ENCODE measurements at places on chromosomes 2 and 18.

DNA sequence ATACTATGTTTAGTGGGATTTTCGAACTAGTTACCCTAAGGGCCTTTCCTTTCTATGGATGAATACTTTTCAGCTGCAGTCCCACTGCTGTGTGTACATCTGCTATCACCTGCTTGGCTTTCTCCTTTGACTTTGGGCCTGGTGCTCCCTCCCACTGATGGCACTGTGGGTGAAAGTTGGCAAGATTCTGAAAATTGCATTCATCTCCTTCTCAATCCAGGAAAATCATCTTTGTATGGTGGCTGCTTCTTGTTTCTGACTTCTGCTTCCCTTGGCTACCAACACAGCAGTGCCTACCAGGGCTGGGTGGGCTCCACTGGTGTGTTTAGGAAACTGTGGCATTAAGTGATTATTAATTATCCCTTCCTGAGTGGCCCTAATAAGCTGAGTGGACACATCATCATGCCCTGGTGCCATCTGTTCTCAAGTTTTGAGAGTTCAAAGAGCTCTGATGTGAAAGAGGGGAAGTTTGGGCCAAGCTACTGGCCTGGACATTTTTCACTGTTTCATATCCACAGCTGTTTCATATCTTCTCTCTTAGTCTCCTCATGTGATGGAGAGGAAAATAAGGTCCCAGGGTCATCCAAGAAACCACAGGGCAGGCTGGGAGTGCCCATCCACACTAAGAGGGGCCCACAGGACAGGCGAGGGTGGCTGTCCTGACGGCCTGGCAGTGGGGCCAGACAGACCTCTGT, 16.7 kb downstream of the HK2 start:
- no peak for DNase-seq

- DNase-seq: no peak
These were observed 117.7 kb downstream of the EN1 start for GRCh38 chr2:118729760-118730159.

DNA sequence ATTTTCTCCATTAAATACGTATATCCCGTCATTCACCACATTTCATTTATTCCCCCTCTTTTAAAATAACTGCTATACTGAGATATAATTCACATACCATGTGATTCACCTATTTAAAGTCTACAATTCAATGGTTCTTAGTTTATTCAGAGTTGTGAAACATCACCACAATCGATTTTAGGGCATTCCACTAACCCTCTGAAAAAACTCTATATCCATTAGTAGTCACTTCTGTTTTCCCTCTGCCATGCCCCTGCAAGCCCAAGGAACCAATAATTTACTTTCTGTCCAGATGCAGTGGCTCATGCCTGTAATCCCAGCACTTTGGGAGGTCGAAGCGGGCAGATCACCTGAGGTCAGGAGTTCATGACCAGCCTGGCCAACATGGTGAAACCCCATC, 95.5 kb upstream of the FZD5 start:
- DNase-seq: no peak

DNA sequence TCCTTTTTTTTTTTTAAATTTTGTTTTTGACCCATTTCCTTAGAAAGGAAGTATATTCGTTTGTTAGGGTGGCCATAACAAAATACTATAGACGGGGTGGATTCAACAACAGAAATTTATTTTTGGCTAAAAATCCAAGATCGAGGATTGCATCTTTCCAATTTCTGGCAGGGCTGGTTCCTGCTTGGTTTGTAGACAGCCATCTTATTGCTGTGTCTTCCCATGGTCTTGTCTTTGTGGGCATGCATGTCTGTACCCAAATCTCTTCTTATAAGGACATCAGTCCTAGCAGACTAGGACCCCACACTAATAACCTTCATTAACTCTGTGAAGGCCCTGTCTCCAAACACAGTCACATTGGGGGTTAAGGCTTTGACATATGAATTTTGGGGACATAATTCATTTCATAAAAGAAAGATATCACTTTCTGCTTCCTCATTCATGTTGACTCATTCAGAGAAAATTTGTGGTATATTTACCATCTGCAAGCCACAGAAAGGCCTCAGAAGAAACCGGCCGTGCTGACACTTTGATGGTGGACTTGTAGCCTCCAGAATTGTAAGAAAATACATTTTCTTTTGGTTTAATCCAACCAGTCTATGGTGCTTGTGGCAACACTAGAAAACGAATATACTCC, 262.1 kb downstream of the LPIN1 start:
- DNase-seq: no peak

- DNase-seq: no peak
These were observed 68.8 kb upstream of the ZNF397 start for GRCh38 chr18:35172009-35172408.

DNA sequence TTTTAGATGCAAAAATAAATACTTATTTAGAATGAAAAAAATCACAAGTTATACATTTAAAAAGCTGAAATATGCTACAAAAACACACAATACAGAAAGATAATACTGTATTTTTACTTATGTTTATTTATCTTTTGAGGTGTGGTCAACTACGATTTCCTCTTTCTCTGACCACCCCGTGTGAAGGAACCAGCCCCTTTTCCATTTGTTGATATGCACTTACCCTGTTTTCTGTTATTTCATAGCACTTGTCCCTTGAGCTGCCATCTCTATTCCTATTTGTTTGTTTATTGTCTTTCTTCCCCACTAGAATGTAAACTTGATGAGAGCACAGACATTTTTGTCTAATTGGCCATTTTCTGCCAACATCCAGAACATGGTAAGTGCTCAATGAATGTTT, 460.5 kb upstream of the TRIB2 start:
- DNase-seq: no peak

Measured in caudate nucleus (tissue), 63 donors.